ENCODE measurements at places on chromosomes 5 and 9. TPM values are rescaled to one million over a fixed set of nuclear protein-coding genes. Genes with fewer than 3 reads are reported as not detected.

Gene CA9
- not detected for total RNA-seq

Gene GRIN3A
- total RNA-seq, result not detected

Gene IPPK
- total RNA-seq, result 12.0 TPM

Gene TEX53
- total RNA-seq, result not detected

DNA sequence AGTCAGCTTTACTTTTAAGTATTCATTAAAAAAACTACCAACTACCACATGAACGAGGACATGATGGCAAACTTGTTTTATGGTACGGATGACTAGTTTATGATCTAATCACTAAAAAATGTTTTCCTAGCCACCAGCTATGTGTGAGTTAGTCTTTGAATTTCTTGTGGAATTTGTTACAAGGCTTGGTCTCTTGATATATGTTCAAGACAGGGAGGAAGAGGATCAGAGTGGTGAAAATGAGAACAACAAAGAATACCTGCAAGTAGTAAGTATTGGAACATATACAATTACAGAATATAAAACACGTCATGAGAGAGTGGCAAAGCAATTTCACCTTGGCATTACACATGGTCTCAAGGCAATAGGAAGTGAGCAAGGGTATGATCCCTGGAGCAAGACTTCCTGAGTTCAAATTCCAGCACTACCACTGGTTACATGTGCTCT is 548.6 kb upstream of the TLE4 start:
- DNase-seq, result no peak

DNA sequence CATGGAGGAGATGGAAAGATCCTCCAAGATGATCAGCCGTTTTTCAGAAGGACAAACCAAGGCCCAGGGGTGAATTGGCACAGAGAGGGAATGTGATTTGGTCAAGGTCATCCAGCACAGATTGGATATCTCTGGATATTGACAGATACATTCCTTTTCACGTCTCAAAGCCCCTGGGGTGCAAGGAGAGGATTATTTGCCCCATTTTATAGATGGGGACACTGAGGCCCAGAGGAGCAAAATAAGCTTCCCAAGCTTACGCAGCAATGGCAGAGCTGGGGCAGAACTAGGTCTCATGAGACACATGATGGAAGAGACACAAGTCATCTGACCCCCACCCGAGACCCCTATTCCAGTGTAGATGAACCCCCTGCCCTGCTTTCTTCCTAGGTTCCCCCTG is 895 bp upstream of the PDGFRB start:
- no peak for DNase-seq

DNA sequence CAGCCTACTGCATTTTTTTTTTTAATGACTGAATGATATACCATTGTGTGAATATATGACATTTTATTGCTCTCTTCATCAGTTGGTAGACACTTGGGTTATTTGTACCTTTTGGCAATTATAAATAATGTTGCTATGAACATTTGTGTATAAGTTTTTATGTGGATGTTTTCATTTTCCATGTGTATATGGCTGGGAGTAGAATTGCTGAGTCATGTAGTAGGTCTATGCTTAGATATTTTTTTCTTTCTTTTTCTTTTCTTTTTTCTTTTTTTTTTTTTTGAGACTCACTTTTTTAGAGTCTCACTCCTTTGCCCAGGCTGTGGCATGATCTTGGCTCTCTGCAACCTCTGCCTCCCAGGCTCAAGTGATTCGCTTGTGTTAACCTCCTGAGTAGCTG is 32.9 kb upstream of the FAM120AOS start:
- no peak for DNase-seq

DNA sequence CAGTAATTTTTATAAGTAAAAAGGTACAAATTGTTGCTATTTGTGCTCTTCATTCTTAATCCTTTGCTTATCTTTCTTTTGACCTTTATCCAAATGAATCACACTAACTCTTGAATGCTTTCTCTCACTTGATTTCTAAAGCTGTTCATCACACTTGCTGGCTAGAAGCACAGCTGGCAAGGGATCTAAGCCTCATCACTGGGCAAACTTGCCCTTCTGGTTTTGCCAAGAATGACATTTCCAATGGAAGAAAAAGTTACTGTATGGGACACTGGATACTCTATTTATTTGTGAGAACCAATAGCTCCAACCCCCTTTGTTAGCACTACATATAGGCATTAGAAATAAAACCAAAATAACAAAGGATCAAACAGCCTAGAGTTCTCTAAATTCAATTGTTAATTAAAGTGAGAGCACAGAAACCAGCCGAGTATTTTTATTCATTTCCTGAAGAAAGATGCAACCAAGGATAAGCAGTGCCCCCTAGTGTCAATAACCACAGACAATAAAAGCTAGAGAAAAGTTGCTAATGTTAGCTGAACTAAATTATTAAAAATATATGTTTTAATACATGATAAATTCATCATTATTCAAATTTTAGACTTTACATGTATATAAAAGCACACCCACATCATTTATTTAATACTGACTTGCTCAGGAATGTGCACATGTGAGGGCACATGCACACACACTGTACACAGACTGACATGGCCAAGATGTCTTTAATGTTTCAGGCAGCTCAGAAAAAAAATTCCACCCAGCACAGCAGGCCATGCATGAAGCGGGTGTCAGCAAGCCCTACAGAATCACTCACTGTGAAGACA is 59.8 kb upstream of the POU5F2 start:
- DNase-seq, result peak; percentile 32

- DNase-seq, result peak; percentile 63
Observed at GRCh38 chr5:18465833-18466681, 831.8 kb downstream of the TAF11L14 start.

- no peak for DNase-seq
Observed at GRCh38 chr9:3446313-3446712, 79.5 kb downstream of the RFX3 start.

GRCh38 chr5:54885636-54886035 is 99.8 kb downstream of the ESM1 start:
- DNase-seq, result no peak

DNA sequence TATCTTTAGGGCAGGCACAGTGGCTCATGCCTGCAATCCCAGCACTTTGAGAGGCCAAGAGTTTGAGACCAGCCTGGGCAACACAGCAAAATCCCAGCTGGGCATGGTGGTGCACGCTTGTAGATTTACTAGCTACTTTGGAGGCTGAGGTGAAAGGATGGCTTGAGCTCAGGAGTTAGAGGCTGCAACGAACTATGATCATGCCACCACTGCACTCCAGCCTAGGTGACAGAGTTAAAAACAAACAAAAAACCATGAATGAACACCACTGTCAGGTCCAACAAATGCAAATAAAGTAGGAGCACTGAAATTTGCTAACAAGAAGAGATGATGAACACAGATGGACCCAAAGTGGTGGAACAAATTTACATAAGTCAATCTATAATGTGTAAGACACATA is 4.9 kb downstream of the PTBP3 start:
- no peak for DNase-seq

All from OCI-LY7 (cell line).